ENCODE measurements at places on chromosomes 2 and 18.

DNA sequence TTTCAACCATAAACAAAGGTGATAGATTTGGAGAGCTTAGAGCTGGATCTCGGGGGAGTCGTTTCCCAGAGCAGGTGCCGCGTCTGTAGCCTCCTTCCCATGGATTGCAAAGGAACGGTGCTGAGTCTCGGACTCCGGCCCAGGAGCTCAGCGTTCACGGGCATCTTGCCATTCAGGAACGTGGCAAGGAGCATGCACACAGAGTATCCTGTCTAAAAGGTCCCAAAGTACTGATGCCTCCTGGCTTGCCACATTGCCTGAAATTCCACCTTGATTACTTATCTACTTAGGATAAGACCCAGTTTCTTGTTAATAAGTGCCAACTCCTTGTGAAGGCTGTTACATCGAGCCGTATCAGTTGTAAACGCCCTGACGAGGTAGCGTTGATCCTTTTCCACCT is 197.8 kb upstream of the MYT1L start:
- no peak for DNase-seq

- no peak for DNase-seq
These were observed 56.6 kb downstream of the RPL37A start for GRCh38 chr2:216555274-216555673.

- no peak for DNase-seq
These were observed 64.5 kb upstream of the CTDP1 start for GRCh38 chr18:79615091-79615490.

DNA sequence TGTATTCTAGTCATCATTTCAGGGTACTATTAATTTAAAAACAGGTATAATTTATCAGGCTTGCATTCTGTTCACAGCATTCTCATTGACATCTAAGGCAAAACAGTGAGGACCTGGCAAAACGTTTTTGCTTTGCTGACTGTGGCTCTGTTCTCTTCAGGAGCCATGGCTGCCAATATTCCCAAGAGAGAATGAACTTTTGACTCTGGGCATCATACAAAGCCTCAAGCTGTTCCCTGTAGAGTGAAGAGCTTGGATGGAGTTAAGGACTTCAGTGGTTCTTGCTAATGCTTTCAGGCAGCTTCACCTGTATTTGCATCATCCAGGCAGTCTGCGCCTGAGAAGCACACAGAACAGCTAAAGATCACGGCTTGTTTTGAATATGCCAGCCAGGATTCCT is 65.9 kb upstream of the CAVIN2 start:
- DNase-seq = no peak

DNA sequence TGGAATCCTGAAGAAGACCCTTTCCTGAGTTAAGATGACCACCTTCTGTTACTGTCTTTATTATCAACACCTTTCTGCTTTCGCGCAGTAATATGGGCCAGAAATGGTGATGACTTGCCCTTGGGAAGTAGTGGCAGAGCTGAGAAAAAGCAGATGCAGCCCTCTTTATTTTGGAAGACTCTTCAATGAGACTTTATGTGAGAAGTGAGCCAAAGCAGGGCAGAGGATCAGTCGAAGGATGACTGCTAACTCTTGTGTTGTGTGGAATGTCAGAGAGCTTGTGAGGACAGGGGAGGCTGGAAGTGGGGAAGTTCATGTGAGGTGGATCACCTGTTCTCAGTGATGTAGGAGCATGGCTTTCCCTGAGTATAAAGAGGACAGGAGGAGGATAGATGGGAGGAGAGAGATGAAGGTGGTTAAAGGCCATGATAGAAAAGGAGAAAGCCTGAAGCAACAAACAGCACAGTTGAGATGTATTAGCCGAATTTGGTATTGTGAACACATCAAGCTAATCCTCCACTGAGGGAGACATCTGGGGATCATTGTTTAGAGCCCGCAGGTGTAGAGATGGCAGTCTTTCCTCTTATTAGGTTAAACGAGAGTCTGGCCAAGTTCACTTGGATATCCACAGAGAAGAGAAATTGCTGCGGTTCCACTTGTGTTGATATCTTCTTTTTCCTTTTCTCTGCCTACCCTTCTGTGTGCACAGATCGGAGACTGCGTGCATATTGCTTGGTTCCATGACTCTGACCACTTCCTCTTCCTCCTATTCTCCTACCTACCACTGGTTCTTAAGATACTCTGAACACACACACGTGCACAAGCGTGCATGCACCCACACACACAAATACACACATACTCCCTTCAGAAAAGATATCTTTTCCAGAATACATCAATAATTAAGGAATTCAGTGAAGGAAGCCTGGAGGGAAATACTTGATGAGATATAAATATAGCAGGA is 67.4 kb downstream of the SLC9A2 start:
- DNase-seq = no peak

GRCh38 chr2:17793803-17794354 is 22.4 kb upstream of the MSGN1 start:
- no peak for DNase-seq

DNA sequence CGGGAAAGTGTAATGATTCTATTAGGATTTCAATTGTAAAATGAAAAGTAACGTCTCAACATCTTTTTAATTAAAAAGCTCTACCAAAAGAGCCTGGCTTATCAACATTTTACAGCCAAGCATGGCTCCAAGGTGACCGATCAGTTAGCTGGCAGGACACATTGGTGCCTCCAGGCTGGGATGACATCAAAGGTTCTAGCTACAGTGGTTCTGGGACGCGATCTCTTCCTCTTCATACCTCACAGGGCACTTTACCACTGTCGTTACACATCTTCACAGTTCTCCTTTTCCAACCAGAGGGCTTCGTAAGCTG is 693 bp downstream of the ORC2 start:
- DNase-seq = no peak

Data from GM18507 (cell line).